Stimulated activated CD8-positive, alpha-beta memory T cell treated with anti-CD3 and anti-CD28 coated beads, Interleukin-15, amount 100 ng/mL, for 24 hours (primary cell): ENCODE measurements at places on chromosomes 11 and 22.

- no peak for DNase-seq
Measured at GRCh38 chr11:19447150-19447566, 206.4 kb upstream of the E2F8 start.

DNA sequence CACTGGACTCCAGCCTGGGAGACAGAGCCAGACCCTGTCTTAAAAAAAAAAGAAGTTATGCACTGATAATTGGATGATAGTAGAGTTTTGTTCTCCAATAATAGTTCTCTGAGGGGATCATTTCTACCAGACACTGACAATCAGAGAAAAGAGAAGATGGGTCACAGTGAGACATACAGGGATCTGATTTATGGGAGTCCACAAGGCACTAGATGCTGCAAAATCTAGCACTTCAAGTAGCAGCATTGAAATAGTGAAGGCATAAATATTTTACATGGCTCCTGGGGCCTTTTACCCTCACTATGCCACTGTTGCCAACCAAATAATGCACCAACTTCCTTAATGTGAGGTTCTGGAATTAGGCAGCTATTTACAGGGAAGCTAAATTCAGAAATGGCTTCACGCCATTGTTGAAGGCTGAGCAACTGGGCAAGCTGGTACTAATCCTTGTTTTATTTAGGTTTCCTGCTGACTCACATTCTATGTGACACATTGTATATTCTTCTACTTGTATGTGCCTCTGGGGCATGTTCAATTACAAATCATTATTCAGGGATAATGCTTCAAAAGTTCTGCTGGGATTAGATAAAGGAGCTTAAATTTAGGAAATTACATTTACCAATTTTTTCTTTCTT lies 38.2 kb upstream of the ABTB2 start:
- no peak for DNase-seq

DNA sequence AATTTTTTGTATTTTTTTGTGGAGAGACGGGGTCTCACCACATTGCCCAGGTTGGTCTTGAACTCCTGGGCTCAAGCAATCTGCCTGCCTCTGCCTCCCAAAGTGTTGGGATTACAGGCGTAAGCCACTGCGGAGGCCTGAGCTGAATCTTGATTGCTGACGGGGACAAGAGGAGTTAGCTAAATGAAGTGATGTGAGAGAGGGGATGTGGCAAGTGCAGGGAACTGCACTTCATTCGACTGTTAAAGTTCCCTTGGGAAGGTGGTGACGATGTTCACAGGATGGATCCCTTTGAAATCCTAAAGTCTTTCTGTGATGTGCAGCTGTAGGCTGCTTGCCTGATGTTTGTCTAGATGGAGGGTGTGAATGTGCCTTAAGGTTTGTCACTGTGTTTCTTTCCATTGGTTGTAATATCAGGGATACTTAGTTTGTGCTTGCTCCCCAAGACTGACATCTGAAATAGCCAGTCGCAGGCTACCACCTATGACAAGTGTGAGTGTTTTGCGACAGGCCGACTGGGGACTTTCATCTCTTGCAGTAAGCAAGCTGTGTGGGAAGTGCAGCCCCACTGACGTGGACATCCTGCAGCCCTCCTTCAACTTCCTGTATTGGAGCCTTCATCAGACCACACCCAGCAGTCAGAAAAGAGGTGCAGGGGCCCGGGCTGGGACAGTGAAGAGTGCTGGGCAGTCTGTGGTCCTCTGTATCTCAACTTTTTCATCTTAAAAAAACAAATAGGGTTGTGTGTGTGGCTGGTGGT lies 19.6 kb upstream of the CCDC134 start:
- peak; percentile 56 for DNase-seq

DNA sequence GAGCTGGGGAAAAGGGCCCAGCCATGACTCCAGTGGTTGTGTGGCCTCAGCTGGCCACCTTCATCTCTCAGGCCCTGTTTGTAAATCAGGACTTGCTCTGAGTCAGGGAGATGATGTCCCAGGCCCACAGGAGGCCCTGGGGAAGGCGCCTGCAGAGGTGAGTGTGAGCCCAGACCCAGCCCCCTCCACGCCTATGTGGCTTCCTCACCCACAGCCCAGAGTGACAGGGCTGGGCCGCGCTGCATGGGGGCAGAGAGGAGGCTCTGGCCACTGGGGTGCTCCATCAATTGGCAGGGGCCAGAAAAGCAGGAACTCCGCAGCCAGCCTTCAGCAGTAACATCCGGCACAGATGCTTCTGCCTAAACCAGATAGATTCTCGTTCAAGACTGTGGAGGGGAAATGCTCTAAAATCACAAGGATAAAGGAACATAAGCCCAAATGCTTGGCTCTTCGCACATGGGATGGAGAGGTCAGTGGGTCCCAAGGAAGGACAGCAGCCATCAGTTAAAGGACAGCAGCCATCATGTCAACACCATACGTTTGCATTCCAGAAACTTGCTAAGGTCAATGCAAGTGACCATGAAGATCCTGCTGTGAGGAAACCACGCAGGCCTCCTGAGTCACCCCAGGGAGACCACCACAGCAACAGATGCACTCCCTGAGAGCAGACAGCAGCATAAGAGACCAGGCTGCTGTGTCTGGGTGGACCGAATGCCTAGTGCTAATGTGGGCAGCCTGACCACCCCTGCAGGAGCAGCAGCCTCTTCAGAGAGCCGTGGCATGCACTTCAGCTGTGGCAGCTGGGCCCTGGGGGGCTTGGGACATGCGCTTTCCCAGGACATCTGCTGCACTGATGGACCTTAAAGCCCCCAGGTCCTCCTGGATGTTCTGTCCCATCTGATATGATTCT lies 28.3 kb downstream of the OSBPL5 start:
- no peak for DNase-seq

- DNase-seq, result no peak
Measured at GRCh38 chr22:29870574-29870973, 12.4 kb upstream of the MTMR3 start.

DNA sequence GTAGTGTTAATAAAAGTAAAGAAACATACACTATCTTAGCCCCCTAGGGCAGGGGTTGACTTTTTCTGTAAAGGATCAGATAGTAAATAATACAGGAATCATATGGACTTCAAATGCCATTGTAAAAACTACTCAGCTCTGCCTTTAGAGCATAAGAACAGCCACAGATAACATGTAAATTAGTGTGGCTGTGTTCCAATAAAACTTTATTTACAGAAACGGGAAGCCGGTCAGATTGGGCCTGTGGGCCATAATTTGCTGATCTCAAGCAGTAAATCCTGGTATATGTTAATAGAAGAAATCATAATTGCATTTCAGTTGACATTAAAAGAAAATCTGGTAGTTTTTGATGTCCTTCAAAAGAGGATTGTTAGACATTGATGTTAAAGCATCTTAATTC lies 76.5 kb downstream of the ZC3H12C start:
- no peak for DNase-seq

GRCh38 chr11:36304351-36304750 lies 8.3 kb downstream of the PRR5L start:
- DNase-seq, result no peak

GRCh38 chr11:12073886-12074285 lies 36.5 kb upstream of the MICAL2 start:
- DNase-seq, result no peak

- DNase-seq, result no peak
Measured at GRCh38 chr11:103295704-103296103, 186.5 kb downstream of the DYNC2H1 start.

- peak; percentile 50 for DNase-seq
Measured at GRCh38 chr11:67071420-67072284, 15.0 kb downstream of the RHOD start.

DNA sequence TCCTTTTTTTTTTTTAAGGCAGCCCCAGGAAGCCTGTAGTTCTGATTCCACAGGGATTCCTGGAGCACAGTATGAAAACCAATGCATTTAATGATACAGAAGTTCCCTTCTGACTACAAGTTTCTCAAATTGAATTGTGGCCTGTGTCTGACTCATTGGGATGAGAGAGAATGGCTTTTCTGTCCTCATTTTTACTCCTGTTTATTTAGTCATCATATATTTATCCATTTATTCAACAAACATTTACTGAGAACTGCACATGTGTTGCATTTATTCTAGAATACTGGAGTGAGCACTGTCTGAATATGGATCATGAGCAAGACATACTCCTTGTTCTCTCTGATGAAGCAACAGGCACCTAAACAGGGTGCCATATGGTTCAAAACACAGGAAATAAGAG lies 231.2 kb downstream of the NTM start:
- DNase-seq, result no peak

DNA sequence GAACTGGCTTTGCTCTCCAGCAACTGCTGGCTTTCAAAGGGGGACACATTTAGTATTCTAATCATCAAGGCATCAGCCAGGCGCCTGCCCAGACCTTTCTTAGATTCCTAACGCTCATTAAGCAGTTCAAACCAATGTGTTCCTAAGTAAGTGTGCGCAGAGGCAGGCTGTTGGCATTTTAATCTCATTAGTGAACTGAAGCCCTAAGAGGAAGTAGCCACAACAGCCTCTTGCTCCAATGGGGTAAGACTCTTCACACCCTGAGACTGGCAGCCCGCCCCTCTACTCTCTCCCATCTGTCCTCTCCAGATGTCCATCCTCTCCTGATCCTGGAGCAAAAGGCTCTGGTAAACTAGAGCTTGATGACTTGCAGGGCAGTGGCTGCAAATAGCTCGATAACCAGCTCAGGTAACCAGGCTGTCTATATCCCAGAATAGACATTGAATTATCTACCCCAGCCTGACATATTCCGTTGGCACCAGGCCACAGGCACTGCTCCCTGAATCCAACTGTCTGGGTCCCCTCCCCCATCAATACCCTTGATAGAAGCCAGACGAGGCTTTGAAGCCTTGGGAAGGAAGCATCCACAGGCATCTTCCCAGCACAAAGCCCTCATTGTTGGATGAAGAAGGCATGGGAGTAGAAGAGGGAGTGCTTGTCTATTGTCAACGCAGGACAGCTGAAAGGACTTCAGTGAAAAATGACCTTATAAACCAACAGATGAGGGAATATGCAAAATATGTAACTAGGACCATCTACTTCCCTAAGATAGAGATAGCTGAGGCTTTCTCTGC lies 321.1 kb downstream of the TENM4 start:
- DNase-seq, result no peak

DNA sequence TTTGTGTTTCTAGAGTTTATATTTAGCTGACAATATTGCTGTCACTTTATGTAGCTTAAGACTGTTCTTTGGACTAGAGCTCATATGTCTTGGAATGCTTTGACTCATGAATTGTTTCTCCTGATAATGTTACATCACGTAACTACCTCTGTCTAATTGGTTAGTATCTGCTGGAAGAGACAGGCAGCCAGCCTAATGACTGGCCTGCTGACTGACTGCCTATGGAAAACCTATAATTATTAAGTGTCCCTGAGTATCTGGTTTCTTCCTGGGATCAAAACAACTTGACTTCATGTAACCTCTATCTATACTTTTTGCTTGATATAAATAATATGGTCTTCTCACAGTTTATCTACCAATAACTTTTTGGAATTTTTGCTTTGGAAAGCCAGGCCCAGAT lies 9.4 kb downstream of the SOX6 start:
- DNase-seq, result no peak

DNA sequence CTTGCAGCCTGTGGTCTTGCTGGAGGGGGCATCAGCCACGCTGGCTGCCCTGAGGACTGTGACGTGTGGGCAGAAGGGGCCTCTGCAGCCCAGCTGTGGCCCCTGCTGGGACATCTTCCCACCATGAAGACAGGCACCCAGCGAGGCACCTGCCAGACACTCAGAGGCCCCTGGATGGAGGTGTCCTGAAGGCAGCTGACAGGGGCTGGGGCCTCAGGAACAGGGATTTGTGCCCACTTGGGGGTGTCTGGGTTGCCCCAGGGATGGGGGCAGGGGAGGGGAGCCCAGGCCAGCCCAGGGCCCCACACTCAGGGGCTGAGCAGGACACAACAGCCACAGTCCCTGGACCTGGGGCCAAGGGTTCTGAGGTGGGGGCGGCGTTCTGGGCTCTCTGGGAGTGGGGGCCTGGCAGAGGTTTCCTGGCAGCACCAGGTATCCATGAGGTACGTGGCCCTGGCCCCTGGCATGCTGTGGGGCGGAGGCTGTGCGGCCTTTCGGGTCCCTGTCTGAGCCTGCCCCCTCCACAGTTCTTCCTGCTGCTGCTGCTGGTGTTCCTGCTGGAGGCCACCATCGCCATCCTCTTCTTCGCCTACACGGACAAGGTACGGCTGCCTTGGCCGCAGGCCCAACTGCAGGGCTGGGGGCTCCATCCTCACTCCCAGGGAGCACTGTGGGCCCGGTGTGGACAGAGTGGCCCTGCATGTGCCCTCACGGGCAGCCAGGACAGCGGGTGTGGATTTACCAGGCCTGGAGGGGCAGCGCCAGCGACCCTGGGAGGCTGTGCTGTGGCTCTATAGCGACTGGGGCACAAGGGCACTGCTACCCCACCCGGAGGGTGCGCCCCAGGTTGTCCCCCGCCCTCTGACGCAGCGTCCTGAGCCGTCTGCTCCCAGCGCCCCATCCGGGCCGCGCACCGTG lies 21.5 kb downstream of the TSPAN4 start:
- no peak for DNase-seq

GRCh38 chr22:31922534-31922933 lies 21.8 kb upstream of the YWHAH start:
- no peak for DNase-seq

DNA sequence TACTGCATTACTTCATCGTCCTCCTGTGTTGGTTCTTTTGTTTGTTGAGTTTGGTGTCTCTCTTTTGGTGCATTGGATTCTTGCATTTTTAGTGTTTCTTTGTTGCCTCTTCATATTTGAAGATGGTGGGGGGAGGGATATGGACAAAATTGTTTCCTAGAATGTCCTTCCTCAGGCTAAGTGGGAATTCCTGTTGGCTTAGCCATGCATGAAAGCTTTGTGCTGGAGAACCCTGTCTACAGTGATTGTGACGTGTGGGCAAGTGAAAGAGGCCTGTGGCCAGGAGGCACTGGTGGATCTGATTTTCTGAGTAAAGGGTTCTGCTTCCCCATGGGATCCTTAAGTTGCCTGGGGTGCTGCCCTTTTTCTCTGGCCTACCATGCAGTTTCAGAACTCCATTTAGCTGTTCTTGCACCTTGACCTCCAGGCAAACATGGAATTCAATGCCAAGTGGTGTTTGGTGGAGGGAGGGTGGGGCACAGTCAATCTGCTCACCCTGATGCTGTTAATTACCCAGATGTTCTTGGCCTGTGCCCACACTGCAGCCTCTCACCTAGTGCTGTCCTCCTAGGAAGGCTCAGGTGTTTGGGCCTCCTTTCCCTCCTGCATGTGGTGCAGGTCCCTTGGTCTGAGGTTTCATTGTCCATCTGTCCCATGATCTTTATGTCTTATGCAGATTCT lies 46.3 kb upstream of the SLC22A12 start:
- no peak for DNase-seq

GRCh38 chr11:79189055-79189454 lies 251.8 kb downstream of the TENM4 start:
- DNase-seq, result no peak

- no peak for DNase-seq
Measured at GRCh38 chr11:71933141-71933933, 4.5 kb downstream of the RNF121 start.
